ENCODE measurements at places on chromosomes 11 and 22.

DNA sequence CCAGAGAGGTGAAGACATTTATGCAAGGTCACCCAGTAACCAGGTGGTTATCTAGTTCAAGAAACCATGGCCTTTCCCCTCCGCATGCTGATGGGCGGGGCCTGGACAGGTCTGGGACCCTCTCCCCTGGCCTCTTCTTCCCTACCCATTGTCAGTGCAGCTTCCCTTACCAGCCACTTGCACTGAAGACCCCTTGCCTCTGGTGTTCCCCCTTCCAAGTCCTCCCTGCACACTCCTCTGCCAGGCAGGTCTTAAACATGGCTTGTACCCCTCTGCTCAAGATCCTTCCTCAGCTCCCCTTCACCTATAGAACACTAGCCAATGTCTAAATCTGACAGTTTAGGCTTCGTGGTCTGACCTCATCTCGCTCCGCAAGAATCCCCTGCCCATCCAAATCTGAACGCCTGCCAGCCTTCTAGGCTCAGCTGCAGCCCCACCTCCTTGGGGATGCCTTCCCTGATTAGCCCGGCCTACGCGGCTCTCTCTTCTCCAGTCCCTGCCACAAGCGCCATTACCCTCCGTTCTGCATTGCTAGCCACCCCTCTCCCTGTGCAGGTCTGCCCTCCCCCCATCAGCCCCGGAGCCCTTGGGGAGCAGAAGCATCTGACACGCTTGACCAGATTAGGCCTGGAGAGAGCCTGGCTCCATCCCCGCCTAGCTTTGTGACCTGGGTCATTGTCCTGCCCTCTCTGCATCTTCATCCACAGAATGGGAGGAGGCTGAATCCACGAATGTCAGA lies 213.8 kb downstream of the DSCAML1 start:
- no peak for DNase-seq

- DNase-seq = no peak
Observed at GRCh38 chr11:17719028-17719937, at the start of gene MYOD1. Gene MYOD1 (plus strand): TSS chr11:17719571. CDS start chr11:17719783, 212 bp downstream.

DNA sequence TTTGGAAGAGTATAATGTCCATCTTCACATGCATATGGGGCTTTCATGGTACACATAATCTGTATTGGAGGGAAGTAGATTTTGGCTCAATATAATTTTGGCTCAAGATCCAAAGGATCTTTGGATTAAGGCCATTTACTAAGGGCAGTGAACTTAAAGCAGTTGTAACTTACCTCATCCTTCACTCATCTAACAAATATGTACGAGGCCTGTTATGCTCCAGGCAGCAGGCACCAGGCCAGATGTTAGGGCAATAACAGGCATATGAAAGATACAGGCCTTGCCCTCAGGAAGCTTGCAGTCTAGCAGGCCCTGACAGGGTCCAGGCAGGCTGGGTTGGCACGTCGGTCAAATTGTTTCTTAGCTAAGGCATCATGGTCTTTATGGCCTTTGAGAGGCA lies 44.6 kb downstream of the LIF start:
- DNase-seq = no peak

- no peak for DNase-seq
Observed at GRCh38 chr22:48068323-48068885, 1306.0 kb downstream of the TBC1D22A start.

DNA sequence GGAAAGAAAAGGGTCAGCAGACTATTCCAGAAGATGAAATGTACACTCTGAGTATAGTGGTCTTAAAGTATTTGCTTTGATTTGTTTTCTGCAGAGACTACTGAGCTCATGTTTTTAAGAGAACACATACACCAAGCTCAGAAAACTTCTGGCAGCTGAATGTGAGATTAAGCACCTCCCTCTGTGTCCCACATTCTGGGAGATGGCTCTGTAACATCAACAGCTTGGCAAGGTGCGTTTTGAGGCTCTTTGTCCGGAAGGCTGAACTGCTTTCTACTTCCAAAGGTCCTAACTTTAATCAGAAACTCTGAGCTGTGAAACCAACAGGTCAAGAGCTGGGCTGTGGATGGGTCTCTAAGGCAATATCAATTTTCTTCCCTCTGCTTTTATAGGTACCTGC lies 36.4 kb upstream of the GLYAT start:
- DNase-seq = no peak

DNA sequence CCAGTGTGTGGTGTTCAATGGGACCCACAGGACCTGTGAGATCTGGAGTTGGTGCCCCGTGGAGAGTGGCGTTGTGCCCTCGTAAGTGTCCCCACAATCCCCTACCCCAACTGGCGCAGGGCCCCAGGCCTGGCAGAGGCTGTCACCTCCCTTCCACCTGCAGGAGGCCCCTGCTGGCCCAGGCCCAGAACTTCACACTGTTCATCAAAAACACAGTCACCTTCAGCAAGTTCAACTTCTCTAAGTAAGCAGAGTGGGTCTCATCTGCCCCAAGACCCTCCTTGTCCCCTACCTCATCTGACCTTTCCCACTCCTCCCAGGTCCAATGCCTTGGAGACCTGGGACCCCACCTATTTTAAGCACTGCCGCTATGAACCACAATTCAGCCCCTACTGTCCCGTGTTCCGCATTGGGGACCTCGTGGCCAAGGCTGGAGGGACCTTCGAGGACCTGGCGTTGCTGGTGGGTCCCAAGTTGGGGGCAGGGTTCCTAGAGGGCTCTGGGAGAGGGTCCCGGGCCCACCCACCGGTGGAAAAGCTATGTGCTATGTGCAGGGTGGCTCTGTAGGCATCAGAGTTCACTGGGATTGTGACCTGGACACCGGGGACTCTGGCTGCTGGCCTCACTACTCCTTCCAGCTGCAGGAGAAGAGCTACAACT lies 8.1 kb downstream of the P2RX6 start:
- DNase-seq = no peak

DNA sequence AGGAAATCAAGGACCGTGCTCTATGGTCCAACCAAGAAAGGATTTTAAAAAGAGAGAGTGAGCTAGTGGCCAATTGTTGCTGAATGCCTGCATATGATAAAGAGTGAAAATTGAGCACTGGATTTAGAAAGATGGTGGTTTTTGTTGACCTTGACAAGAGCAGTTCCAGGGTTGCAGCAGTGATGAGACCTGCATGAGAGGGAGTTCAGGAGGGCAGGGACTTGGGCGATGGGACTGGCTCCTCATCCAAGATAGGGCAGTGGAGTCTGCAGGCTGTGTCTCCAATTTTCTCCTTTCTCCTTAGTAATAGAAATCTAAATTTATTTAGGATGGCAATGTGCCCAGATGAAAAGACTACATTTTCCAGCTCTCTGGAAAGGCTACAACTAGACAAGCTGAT lies 94.0 kb upstream of the B3GAT1 start:
- no peak for DNase-seq

DNA sequence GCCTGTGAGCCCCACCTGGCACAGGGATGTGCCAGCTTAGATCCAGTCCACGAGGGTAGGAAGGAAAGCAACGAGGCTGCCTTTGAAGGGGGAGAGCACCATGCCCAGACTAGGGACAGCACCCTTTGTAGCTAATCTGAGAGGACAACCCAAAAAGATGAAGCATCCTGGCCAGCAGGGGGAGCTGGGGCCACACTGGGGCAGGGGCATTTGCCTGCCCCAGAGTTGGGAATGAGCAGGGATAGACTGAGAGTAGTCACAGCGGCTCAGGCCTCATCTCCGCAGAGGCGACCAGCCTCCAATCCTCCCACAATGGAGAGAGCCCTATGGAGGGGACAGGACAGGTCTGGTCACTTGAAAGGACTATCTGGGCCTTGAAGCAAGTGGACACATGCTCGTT lies 16.4 kb downstream of the LMO1 start:
- DNase-seq = no peak

DNA sequence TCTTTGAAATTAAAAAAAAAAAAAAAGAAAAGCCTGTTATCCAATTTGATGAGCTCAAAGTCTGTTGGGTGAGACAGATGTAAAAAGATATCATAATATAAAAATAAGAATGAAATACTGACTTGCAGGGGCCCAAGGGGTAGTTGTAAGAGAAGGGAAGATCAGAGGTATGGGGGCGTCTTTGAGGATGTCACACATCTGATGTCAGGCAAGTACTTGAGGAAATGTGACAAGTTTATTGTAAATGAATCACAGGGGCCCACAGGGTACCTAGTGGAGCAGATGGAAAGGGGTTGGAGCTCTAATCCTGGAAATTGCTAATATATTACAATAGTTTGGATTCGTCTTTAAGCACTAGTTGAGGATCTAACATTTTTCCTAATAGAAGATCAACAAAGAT lies 131.6 kb downstream of the MAML2 start:
- DNase-seq = no peak

GRCh38 chr22:21666786-21667185 lies 974 bp downstream of the PPIL2 start:
- no peak for DNase-seq

GRCh38 chr22:41517172-41518047 lies 26.9 kb downstream of the POLR3H start:
- DNase-seq = peak; percentile 68

- no peak for DNase-seq
Observed at GRCh38 chr11:127825183-127825582, 762.2 kb downstream of the ETS1 start.

- no peak for DNase-seq
Observed at GRCh38 chr11:30510750-30511149, 75.4 kb downstream of the MPPED2 start.

DNA sequence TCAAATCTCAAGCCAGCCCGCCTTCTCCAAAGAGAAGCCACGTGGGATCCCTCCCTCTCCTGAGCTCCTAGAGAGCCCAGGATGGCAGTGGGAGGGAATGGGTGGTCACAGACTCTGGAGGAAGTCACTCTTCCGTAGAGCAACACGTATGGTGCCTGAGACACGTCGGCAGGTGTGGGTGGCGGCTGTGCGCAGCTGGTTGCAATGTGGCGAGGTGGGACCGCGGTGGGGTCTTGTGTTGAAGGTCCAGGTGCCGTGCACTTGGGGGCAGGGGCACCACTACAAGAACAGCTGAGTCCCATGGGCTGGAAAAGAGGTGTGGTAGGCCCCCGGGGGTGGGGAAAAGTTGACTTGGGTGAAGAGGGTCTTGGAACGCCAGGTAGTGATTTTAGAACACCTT lies 13.4 kb upstream of the CCND1 start:
- no peak for DNase-seq

All from GM10248 (cell line).